ENCODE measurements at places on chromosomes 1 and 21. TPM values are rescaled to one million over a fixed set of nuclear protein-coding genes. Genes with fewer than 3 reads are reported as not detected.
A peak's percentile ranks its signal among the peaks of the same experiment; 100 is the strongest.

GRCh38 chr1:173301507-173301906, 94.4 kb upstream of the TNFSF4 start:
- no peak for DNase-seq
- no peaks in the 10 kb centered on the region for H3K27me3 ChIP-seq
- H3K4me1 ChIP-seq = no peaks in the 10 kb centered on the region
- H3K27ac ChIP-seq = no peak overlapping the region

DNA sequence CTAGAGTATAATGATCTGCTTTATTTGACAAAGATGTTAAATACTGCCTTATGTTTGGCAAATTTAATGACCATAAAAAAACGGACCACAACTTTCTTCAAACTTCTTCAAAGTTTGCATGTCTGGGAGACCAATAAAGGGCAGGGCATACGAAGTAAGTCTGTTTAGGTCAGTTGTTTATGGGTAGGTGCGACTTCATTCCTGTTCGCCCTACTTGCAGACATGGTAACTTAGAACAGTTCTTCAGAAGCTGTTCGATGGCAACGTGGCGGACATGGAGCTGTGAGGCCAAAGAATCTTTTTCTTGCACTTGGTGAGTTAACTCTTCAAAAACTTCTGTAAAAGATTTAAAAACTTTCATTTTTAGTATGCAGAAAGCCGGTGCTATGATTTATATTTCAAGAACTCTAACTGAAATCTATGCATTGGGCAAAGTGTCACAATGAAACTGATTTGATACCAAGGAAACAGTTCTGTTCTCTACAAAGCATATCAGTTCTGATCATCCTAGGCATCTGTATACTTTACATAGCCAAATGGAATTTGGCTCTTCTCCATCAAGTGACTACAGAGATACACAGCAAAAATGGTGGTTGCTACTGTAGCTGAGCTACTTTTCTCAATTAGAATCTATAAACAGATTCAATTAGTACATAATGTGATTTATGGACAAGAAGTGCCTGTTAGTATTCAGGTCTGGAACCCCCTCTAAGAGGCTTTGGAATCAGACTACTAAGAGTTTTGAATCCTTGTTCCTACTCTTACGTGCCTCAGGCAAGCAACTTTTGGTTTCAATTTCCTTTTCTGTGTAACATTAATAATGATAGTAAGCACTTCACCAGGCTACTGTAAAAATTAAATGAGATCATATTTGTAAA, 25.7 kb downstream of the C21orf91 start:
- peaks cover 16% of the 10 kb centered on the region for H3K4me1 ChIP-seq
- peak overlapping the region; percentile 47 for H3K4me3 ChIP-seq
- peaks cover 13% of the 10 kb centered on the region for H3K36me3 ChIP-seq
- no peak for DNase-seq

GRCh38 chr1:112776688-112777087, 61.6 kb upstream of the PPM1J start:
- H3K36me3 ChIP-seq = no peaks in the 10 kb centered on the region
- H3K27me3 ChIP-seq = peaks cover 4% of the 10 kb centered on the region

- H3K4me3 ChIP-seq = no peak overlapping the region
- H3K4me1 ChIP-seq = no peaks in the 10 kb centered on the region
- no peak for DNase-seq
- H3K27me3 ChIP-seq = no peaks in the 10 kb centered on the region
Measured at GRCh38 chr1:239368436-239369109, 17.8 kb upstream of the CHRM3 start.

DNA sequence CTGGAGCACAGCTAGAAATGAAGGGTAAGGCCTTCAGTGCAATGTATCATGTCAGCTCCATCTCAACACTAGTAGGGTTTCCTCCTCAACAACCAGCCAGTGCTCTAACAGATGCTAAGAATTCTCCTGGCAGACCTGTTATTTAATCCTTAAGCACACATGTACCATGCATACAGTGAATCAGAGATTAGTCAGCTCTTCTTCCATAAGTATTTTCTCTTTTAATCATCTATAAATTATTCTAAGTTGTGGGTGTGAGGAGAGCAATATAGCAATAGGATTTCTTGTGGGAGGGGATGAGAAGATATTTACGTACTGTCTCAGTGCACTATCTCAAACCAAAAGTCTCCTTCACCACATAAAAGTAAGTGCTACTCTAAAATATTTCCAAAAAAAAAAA, 95.3 kb downstream of the COP1 start:
- peaks cover 12% of the 10 kb centered on the region for H3K36me3 ChIP-seq
- DNase-seq = no peak
- H3K4me3 ChIP-seq = no peak overlapping the region
- H3K27me3 ChIP-seq = no peaks in the 10 kb centered on the region
- H3K27ac ChIP-seq = no peak overlapping the region

The SYTL1 gene
- total RNA-seq = 30.6 TPM

The SLC44A5 gene
- total RNA-seq = 0.55 TPM

DNA sequence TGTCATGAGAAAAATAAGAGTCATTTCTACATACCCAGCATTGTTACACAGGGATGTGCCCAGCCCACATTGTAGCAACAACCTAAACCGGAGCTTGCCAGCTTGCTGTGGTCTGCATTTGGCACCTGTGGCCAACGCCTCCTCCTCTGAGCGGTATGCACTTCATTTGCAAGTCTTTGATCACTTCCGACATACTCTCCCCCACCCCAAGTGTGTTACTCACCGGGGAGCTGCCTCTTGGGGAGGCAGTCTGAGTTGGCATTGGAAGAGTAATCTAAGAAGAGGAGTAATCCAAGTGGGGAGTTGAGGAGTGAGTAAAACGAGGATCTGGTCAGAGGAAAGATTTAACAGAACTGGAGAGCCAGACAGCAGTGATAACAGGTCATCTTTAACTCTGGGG, 3.8 kb downstream of the BCL9 start:
- DNase-seq = peak; percentile 83
- no peak overlapping the region for H3K27ac ChIP-seq
- H3K4me3 ChIP-seq = no peak overlapping the region
- peaks cover 18% of the 10 kb centered on the region for H3K4me1 ChIP-seq
- H3K27me3 ChIP-seq = no peaks in the 10 kb centered on the region
- H3K36me3 ChIP-seq = no peaks in the 10 kb centered on the region

DNA sequence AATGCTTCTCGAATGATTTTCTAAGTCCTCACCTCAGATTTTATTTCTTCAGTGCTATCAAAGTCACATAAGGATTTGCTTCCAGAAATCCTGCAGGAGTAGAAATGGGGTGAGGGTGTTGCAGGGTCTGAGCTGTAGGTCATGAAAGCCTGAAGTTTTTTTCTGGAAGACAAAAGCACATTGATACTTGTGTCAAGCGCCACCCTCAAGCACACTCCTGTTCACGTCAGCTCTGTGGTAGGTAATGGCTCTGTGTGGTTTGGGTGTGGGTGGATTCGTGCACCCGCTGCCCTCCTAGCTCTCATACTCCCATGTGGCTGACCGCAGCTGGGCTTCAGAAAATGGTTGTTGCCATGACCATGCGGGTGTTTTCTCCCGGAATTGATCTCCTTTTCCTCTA, 39.9 kb downstream of the AKNAD1 start:
- no peaks in the 10 kb centered on the region for H3K27me3 ChIP-seq
- H3K4me1 ChIP-seq = no peaks in the 10 kb centered on the region
- H3K27ac ChIP-seq = peak overlapping the region; percentile 80
- H3K4me3 ChIP-seq = peak overlapping the region; percentile 14
- no peak for DNase-seq

The PLA2G4A gene
- 10.7 TPM for total RNA-seq

DNA sequence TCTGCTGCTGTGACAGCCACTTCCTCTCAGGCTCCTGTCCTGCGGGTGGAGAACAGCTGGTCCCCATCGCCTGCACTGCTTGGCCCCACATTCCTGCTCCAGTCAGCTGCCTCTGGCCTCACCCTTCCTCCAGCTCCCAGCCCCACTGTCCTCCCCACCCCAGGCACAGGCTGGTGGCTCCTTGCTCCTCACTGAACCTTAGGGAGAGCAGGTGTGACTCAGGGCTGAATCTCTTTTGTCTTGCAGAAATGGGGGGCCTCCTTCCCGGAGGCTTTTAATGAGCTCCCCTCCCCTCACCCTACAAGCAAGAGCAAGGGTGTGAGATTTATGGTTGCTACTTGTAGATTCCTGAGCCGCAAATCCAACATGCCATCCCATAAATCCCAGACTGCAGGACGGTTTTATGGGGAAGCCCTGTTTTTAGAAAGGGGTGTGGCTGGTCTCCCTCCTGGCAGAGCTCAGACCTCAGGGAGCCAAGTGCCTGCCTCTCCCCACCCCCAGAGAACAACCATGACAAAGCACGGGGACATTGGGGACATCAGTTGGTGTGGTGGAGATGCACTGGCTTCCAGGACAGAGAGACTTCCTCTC, 15.2 kb downstream of the CDK18 start:
- no peak overlapping the region for H3K4me3 ChIP-seq
- DNase-seq = no peak
- H3K27ac ChIP-seq = no peak overlapping the region
- peaks cover 9% of the 10 kb centered on the region for H3K4me1 ChIP-seq

- H3K27ac ChIP-seq = no peak overlapping the region
- DNase-seq = no peak
- no peaks in the 10 kb centered on the region for H3K36me3 ChIP-seq
- H3K27me3 ChIP-seq = peaks cover 11% of the 10 kb centered on the region
- H3K4me3 ChIP-seq = no peak overlapping the region
- H3K4me1 ChIP-seq = no peaks in the 10 kb centered on the region
Measured at GRCh38 chr21:33058527-33058926, 11.4 kb upstream of the OLIG1 start.

GRCh38 chr1:232263452-232263851, 366.5 kb downstream of the SIPA1L2 start:
- no peaks in the 10 kb centered on the region for H3K4me1 ChIP-seq
- no peak overlapping the region for H3K27ac ChIP-seq
- H3K4me3 ChIP-seq = no peak overlapping the region
- no peaks in the 10 kb centered on the region for H3K36me3 ChIP-seq
- no peaks in the 10 kb centered on the region for H3K27me3 ChIP-seq

The DNAH14 gene
- 14.9 TPM for total RNA-seq

The TMPRSS2 gene
- total RNA-seq = 83.6 TPM

DNA sequence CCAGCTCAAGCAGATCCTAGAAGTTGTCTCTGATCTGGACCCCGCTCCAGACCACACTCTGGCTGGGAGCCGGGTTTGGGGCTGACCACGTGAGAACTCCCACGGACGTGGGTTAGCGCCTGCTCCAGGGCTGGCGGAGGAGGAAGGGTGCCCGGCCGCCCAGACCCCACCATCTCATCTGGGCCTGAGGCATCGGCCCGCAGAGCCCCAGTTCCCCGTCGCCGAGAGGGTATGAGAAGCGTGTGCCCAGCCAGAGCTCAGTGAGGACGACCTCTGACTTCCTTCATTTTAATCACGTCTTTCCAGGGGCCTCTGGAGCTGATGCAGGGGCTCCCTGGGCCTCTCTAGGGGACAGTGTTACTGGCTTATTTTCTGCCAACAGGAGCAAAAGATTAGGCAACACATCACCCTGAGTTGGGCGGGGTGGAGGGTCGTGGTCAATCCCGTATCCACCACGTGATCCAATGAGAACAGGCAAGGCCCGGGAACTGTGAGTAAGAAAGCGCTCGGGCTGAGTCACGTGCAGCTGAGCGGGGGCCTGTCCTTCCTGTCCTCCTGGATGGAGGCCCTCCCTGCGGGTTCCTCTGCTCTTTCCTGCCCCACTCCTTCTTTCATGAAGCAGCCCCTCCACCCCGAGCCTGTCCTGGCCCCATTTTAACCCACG, 81.1 kb downstream of the SIK1 start:
- H3K4me3 ChIP-seq = no peak overlapping the region
- no peak overlapping the region for H3K27ac ChIP-seq
- peaks cover 31% of the 10 kb centered on the region for H3K4me1 ChIP-seq
- no peaks in the 10 kb centered on the region for H3K27me3 ChIP-seq

- H3K27me3 ChIP-seq = no peaks in the 10 kb centered on the region
- no peak for DNase-seq
- no peaks in the 10 kb centered on the region for H3K4me1 ChIP-seq
- no peaks in the 10 kb centered on the region for H3K36me3 ChIP-seq
- H3K4me3 ChIP-seq = no peak overlapping the region
Measured at GRCh38 chr1:65681096-65681495, 111.6 kb upstream of the PDE4B start.

DNA sequence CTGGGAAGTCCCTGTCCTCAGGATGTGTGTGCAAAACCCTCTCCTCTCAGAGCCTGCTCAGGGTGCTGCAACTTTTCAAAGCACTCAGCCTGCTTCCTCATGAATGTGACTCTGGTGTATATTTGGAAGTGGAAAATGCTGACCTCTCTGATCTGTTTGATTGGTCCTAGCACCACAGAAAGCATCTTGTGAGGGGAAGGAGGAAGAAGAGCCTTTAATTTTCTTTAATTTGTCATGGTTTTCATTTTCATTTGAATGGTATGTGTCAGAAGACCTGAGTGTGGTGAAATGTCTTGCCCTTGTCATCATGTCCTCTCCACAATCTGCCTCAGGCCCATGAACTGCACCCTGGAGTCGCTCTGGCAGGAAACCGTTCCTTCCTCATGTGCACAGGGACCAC, 383.5 kb downstream of the NTNG1 start:
- no peaks in the 10 kb centered on the region for H3K27me3 ChIP-seq
- DNase-seq = no peak
- no peaks in the 10 kb centered on the region for H3K4me1 ChIP-seq
- no peaks in the 10 kb centered on the region for H3K36me3 ChIP-seq

The OR6N1 gene
- total RNA-seq = 2.3 TPM

The SLC9C2 gene
- 0.26 TPM for total RNA-seq

The TRIM63 gene
- total RNA-seq = 0.46 TPM

Measured in upper lobe of right lung (tissue), 1 donor.